Stimulated activated naive CD4-positive, alpha-beta T cell treated with Interleukin-2 at 50 U/mL for 16 hours (primary cell): ENCODE measurements at places on chromosomes 7 and 10.

GRCh38 chr10:106956216-106956915 is 208.1 kb downstream of the SORCS1 start:
- DNase-seq: no peak

- no peak for DNase-seq
Measured at GRCh38 chr7:124536156-124536762, 229.3 kb downstream of the GPR37 start.

DNA sequence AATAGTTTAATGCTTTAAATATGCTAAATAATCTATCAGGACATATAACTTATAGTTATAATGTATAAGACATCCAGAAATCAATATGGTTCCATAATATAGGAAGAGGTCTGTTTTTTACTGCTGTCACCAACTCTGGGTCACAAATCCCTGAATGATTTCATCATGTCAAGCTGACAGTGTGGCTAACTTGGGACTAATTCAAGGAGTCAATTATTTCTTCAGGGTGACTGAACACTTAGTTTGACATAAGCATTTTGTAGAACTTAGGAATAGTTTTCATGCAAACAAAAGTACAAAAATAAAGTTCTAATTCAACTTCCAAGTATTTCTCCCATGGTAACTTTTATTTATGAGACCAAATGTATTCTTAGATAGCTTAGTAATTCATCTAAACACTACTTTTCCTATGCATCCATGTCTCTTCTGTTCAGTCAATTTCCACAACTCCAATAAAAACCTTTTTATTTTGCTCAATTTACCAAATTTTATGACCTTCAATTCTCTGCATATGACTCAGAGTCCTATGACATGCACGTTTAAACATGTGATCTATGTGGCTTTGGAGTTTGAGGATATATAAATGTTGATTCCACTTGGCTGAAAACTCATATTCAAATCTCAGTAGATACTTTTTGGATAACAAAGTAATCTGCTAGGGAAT is 40.3 kb upstream of the GNAT3 start:
- DNase-seq: no peak

DNA sequence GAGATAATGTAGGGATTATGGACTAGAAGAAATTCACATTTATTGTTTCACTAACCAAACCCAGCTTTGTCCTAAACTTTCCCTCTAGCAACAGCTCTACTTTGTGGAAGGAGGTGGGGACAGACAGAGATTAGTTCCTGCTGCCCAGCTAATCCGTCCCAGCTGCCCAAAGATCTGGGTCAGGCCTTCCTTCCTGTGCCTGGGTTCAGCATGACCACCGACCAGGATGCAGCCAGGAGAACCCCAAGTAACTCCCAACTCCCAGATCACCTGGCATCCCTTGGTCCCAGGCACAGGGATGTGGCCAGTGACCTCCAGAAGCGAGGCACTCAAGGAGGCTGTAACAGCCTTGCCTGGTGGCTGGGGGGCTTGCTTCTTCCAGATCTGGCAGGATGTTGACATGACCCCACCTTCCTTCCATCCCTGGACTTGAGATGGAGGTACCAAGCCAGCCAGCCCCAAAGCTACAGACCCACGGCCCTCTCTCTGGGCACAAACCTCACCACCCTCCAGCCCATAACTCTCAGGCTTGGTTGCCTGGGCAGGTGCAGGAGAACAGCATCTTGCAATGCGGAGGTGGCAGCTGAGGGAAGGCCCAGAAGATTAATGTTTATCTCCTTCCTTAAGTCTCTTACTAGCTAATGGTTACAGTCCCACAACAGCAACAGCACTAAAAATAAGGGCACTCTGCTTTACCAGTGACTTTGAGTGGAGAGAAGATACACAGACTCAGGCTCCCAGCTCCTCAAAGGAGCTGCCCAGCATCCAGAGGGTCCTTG is 11.1 kb downstream of the CAMK2G start:
- no peak for DNase-seq

DNA sequence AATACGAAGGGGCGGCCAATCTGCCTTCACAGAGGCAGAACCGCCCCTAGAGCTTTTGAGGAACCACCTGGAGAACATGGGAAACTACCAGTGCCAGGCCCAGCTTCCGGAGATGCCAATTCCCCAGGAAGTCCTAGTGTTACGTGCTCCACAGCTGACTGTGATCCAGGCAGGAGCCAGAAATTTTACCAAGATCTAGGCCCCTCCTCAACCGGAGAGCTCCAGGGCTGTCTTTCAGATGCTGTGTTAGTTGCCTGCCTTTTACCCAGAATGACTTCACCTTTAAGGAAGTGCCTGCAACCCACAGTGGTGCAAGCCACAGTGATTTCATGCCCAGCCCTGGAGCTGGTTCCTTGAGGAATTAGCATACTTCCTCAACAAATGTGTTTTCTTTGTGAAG is 62.9 kb downstream of the ELMO1 start:
- no peak for DNase-seq

DNA sequence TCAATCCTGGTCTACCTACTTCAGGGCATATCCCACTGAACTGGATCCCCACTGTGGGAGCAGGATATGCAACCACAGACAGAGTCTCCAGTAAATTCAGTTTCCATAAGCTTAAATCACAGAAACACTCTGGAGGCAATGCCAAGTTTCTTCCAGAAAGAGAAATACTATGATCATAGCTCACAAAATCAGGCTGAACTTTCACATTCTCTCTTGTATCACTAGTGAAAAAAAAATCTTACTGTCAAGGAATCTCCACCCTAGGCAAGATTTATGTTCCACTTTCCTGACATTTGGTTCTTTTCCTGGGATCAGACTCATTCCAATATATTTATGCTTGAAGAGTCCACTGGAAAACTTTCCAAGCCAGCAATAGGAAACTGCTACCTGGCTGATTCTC is 749.0 kb downstream of the SUGCT start:
- no peak for DNase-seq

DNA sequence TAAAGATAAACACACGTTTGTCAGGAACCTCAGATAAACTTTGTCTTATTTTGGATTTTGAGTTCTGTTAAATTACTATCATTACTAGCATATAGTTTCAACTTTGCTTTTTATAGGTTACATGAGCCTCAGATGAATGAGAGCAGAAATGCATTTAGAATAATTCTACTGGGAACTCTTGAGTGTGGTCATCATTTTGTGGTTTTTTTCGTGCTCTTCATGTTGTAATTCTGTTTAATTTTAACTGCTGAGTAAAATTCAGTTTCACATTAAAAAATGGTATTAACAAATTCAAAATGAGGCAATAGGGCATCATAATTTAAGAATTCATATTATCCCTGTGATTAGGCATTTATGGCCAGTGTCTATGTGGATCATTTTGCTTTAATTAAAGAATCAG is 72.9 kb downstream of the GNAI1 start:
- DNase-seq: no peak

DNA sequence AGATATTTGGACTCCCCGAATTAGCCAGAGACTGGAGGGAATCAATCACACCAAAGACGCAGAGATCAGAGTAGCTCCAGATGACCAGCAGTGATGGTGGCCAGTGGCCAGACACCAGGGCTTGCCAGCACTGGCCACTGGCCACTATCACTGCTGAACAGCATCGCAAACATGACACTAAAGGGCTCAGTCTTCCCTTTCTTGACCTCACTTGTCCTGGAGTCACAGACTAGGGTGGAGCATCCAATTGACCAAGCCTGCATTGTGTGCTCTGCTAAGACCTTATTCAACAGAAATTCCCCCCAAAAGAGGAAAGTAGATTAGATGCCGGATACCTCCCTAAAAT is 234.7 kb downstream of the CREB5 start:
- no peak for DNase-seq

DNA sequence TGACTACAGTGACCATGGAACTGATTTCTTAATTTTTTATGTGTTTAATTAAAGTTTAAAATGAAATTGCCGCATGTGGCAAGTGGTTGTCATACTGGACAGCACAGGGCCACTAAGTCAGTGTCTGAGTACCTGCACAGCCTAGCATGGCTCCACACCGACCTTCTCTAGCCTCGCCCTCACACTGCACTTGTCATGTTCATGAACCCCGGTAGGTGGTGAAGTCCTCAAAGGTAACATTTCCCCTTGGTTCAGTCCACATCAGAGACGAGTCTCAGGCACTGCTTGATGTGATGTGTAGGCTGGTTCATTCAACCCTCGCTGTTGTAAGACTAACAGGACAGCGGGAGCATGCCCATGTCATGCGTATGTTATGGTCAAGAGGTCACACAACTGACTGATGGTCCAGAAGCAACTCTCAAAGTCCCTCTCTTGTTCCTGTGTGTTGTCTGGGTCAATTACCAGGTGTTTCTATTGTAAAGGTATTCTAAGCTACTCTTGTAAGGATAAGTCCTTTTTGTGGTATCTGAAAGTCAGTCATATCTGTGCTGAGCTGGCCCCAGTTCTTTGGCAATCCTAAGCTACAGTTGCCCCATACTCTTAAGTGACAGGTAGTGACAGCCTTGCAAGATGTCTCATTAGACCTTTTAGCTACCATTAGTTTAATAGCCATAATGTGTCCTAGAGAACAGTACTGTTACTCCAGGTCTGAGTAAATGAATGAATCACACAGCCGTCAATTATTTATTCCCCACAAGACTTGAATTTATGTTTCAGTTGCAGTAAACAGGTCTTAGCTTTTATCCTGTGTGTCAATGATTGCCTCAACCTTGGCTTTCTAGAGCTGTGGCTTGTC is 32.9 kb upstream of the ZC3HAV1L start:
- no peak for DNase-seq

- no peak for DNase-seq
Measured at GRCh38 chr10:88230251-88230650, 352.9 kb downstream of the RNLS start.

GRCh38 chr10:22340329-22341189 is 4.7 kb upstream of the SPAG6 start:
- peak; percentile 47 for DNase-seq

- DNase-seq: no peak
Measured at GRCh38 chr10:110239892-110240291, 32.5 kb downstream of the MXI1 start.

DNA sequence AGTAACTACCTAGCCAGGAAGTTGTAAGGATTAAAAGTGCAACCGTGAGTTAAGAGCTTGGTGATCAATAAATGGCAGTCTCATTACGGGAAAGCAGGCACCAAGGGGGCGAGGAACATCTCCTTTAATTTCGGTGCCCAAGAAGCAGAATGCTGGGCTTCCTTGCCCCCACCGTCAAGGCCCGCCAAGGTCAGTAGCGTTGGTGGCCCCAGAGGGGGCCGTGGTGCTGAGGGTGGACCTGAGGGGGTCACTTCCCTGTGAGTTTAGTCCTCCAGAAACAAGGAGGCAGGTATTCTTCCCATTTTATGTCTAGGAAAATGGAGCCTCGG is 408 bp upstream of the MINDY4 start:
- DNase-seq: no peak

DNA sequence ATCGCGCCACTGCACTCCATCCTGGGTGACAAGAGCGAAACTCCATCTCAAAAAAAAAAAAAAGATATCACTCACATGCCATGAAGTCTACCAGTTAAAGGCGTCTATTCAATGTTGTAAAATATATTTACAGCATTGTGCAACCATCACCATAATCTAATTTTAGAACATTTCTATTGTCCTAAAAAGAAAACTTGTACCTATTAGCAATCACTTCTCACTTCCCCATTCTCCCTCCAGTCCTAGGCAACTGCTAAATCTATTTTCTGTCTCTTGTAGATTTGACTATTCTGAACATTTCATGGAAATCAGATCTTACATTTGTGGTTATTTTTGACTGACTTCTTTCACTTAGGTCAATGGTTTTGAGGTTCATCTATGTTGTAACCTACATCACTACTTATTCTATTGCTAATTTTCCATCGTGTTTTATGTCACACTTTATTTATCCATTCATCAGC is 25.2 kb upstream of the OTUD1 start:
- DNase-seq: no peak

- DNase-seq: no peak
Measured at GRCh38 chr10:92180399-92180798, 110.5 kb downstream of the CPEB3 start.

DNA sequence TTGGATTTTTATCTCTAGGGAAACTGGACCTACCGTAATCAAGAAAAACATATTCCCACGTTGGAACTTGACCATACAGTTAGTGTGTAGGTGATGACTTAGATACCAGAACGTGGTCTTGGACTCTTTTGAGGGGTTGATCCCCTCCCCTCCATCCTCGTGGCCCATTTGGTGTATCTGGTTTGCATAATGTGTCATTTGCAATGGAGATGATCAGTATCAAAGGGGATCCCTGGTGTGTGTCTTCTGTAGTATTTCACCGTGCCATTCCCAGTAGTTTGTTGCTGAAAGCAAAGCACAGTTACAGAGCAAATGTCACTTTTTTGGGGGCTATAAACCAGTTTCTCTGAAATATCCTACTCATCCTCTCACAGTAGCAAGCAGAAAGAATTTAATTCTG is 217.7 kb downstream of the TCF7L2 start:
- DNase-seq: no peak

DNA sequence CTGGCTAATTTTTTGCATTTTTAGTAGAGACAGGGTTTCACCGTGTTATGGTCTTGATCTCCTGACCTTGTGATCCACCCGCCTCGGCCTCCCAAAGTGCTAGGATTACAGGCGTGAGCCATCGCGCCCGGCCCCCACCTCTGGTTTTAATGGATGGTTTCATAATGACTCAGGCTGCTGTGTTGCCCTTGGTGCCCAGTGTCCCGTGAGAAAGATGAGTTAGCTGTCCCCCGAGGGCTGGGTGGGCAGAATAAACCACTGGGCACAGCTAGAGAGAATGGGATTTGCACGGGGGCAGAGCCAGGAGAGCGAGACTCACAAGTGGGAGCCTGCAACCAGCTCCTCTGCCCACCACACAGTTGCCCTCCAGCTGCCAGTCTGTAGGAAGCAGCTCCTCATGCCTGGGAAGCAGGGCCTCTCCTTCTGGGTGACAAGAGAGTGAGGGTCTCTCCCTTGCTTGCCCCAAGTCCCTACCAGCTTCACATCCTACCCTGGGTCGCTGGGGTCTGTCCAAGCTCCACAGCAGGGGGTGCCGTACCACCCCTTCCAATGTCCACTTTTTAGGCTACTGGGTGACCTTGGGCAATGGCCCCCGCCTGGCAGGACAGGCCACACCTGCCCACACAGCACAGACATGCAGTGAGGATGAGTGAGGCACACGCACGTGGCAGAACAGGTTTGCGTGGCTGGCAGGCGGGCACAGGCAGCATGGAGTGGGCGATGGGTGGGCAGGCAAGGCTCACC is 16.1 kb upstream of the NDST2 start:
- DNase-seq: no peak

GRCh38 chr7:152859781-152860191 is 100.2 kb downstream of the ACTR3B start:
- no peak for DNase-seq

- DNase-seq: no peak
Measured at GRCh38 chr10:29804025-29804852, 169.5 kb upstream of the SVIL start.
